ENCODE measurements at places on chromosomes 6 and 20.

- DNase-seq, result no peak
Observed at GRCh38 chr6:28758046-28758817, 165.6 kb downstream of the TRIM27 start.

DNA sequence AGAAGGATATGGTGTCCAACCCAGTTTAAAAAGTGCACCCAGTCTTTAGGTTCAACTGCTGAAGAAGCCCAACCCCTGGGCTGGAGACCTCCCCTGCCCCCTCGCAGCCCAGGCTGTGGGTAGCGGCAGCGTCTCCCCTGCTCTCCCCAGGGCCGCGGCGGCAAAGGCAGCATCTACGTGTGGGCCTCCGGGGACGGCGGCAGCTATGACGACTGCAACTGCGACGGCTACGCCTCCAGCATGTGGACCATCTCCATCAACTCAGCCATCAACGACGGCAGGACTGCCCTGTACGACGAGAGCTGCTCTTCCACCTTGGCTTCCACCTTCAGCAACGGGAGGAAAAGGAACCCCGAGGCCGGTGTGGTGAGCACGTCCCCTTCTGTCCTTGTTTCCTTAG, 77.6 kb downstream of the BFSP1 start:
- no peak for DNase-seq

DNA sequence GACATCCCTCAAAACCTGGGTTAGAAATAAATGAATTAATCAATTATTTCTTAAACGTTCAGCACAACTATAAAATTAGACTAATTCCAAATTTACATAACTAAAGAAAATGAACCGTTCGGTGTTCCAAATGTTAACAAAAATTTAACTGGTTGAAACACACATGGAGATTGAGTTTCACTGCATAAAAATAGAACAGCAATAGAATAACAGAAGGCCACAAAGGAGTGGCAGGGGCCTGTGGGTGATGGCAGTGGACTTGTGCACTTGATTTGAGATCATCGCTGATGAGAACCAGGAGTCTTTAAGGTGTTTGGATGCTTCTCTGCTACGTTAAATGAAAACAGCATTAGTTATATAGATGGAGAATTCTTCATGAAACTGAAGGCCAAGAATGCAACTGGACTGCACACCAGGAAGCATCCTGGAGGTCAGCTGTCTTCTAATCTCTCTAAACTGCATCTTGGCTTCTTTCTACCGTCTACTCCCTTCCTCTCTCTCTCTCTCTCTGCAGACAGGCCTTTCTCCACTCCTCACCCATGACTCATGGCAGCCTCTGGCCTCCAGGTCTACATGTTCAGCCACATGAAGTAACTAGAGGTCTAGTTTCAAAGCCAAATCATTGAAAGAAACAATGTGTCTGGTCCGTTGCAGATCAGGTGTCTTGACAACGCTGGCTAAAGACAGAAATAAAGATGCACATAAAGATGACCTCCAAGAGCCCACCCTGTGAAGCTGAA, 111.3 kb downstream of the SIM1 start:
- DNase-seq, result no peak

- peak; percentile 27 for DNase-seq
Observed at GRCh38 chr6:27205375-27206278, 41.9 kb upstream of the PRSS16 start.

GRCh38 chr20:58256842-58257241, 28.4 kb upstream of the ANKRD60 start:
- DNase-seq, result peak; percentile 27

- DNase-seq, result no peak
Observed at GRCh38 chr6:162856885-162857284, 129.1 kb downstream of the PACRG start.

DNA sequence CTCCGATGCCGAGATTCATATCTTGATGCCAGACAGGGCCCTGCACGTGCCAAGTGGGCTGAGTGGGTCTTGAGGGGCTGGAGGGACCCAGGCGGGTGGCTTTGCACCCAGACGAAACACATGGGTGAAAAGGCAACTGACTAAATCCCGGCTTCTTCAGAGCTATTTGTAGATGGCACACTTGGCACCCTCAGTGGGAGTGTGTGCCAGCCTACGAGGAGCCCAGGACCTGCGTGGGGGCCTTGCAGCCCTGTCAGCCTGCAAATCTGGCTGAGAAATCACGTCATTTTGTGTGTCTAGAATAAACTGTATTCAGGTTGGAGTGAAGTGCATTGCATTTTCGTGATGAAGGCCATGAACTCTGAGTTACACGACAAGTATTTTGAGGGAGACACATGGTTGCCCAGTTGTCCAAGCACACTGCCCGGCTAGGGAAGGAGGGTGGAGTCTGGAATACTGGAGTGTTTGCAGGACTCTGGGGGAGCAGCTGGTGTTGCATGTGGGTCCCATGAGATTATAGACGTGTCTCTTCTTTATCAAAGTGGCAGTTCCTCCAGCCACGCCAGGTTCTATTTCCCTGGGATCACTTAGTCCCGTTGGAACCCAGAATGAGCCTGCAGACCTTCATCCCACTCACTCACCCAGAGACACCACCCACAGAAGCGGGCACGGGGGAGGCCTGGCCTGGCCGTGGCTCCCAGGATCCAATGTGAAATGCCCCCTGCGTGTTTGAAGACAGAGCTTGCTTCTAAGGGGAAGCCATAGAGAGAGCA, 60.2 kb downstream of the DLL1 start:
- DNase-seq, result no peak

DNA sequence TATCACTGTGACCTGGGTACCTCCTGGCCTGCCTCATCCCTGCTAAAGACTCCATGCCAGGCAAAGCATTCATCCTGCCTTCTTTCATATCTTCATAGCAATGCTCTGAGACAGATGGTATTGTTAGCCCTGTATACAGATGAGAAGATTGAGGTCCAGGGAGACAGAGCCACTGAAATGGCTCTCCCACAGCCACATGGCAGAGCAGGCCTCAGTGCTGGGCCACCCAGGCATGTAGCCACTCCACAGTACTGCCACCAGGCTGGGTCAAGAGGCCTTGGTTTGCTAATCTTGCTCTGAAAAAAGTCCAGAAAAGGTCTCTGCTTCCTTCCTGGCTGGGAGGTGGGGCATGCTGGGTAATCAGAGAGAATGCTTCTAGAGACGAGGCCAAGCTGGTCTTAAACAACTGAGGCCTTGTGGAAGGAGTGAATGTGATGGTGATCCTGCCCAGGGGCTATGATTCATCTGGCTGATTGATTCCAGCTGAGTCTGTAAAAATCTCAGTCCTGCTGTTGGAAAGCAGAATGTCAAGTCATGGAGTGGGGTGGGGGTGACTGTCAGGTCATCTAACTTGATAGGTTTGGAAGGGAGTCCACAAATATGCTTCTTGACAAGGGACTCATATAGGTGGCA, 29.8 kb downstream of the HM13 start:
- DNase-seq, result no peak

DNA sequence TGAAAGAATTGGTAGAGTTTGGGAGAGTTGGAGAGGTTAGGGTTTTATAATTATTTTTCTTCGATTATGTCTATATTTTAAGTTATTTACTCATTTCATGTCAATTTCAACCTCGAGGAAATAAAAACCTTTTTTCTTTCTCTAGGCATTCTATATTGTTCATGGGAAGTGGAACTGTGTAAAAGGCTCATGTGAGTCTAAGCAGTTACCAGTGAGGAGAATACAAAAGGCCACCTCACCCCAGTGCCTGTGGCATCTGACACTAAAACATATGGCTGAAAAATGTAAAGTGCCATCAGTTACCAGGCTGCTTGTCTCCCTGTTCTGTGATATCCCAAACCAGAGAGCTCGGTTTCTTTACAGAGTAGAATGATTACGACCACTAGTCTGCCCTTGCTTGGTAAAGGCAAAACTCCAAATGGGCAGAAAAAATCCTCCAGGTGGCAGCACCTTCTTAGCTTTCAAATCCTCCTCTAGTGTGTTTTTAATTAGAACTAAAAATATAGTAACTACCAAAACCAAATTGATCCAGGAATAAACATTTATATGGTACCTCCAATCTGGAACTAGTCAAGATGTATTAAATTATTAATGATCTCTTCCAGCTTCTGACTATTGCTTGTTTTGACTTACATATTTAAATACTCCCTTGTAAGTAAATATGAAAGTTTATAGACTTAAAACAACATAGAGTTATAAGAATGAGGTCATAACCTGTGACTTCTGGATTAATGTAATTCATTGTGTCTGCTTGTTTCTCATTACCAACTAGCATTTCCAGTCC, 122.6 kb upstream of the MCHR2 start:
- DNase-seq, result no peak

- DNase-seq, result no peak
Observed at GRCh38 chr6:44545224-44545623, 157.7 kb downstream of the CDC5L start.

GRCh38 chr6:2510316-2510715, 240.4 kb downstream of the MYLK4 start:
- no peak for DNase-seq

GRCh38 chr20:5191829-5192569, 65.2 kb downstream of the CDS2 start:
- DNase-seq, result no peak

- DNase-seq, result no peak
Observed at GRCh38 chr6:106906232-106906631, 68.3 kb downstream of the CD24 start.

DNA sequence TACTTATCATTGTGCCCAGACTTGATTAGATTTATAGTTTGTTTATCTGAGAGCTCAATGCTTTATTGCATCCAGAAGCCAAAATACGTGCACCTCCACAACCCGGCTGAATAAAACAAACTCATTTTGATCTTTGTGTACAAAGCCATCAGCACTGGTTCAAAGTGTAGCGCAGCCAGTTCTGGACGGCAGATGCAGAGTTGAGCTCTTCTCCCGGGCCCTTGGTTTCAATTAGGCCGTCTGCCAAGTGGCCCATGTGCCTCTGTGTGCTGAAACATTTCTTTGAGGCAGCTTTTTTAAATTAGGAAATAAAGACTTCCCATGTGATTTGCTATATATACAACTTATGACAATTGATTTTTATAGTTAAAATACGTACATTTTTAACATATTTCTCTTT, 96.2 kb upstream of the RSPO3 start:
- DNase-seq, result no peak

- no peak for DNase-seq
Observed at GRCh38 chr6:125314009-125314581, 12.3 kb upstream of the HDDC2 start.

- no peak for DNase-seq
Observed at GRCh38 chr6:24140591-24140990, 14.6 kb downstream of the NRSN1 start.

DNA sequence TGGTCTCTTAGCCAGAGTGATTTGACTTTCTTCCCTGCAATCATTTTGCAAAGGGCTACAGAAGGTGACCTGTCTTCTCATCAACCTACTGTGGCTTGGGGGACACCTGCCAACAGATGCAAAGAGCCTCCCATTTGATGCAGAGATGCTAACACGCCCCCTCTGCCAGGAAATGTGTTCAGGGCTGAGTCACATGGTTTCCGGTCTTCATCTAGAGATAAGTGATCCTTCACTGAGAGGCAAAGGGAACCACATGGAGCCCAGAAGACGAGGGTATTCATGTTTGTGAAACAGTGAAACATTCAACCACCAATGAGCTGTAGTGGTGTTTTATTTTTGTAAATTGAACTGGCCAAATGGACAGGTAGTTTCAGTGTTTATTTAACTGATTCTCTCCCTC, 109.0 kb upstream of the RIN2 start:
- DNase-seq, result no peak

GRCh38 chr20:46837083-46837482, 57.6 kb upstream of the EYA2 start:
- DNase-seq, result no peak

DNA sequence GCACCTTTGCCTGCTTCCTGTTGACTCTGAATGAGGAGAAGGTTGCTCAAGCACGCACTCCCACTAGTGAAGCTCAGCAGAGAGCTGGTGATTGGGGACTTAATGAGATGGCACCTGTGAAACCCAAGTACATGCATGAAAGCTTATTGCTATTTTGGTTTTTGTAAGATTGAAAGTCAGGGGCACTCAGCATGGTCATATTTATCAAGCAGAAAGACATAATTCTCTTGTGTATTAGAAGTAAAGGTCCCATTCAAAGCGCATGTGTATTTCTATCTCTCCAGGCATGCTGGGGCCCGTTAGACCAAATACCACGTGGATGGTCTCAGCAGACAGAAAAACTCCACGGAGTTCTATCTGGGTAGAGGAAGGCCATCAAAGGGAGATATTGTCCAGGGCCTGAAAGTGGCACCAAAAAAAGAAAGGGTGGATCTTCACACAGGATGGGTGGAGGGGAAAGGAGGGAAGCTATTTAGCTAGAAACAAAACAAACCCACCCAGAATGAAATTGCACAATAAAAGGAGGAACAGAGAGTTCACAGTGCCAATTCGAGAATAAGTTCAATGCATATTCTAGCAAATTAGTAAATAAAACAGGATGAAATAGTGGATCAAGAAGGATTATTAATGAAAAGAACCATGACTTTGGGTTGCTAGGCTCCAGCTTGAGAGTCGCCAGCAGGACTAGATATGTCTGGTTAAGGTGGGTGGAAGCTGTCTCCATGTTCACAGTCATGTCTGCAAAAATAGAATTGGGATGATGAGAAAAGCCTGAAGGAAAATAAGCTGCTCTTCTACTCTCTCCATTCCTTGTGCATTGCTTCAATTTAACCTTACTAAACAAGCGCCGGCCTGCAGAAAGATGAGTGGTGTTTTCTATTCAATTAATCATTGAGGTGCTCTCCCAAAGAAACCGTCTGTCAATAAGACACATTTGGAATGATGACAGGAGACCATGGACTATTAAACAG, 224.9 kb upstream of the DTNBP1 start:
- no peak for DNase-seq

Measured in stimulated activated CD4-positive, alpha-beta T cell treated with anti-CD3 and anti-CD28 coated beads, Interleukin-4, amount 100 ng/mL, for 4 hours (primary cell).